NCI-H1105 treated with DMSO at 0.1 percent for 48 hours (cell line): ENCODE measurements at places on chromosomes 12 and 14.

DNA sequence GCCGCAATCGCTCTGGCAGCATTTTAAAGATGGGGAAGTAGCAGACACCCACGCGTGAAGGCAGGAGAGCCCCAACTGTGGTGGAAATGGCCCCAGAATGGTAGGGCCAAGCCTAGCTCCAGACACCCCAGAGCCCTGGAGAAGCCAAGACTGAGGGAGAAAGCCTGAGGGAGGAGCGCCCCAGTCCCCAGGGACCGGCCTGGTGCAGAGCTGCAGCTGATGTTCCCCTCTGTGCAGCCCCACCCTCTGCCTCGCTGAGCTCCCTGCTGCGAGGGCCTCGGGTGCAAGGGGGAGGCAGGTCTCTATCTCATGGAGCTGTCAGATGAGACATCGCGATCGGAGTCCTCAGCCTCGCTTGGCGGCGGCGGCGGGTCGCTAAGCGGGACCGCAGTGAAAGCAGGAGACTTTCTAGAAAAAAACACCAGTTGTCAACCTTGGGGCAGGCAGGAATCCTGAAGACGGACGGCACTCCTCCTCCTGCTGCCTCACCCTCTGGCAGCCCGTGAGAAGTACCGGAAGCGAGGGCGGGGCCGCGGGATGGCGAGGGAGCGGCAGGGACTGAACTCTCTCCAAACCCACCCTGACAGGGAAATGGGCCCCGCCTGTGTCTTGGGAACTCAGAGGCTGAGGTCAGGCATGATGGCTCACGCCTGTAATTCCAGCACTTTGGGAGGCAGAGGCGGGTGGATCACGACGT is 6.0 kb downstream of the GAPDH start:
- peak; percentile 78 for DNase-seq

GRCh38 chr12:125310461-125310860 is 245.2 kb downstream of the AACS start:
- no peak for DNase-seq

DNA sequence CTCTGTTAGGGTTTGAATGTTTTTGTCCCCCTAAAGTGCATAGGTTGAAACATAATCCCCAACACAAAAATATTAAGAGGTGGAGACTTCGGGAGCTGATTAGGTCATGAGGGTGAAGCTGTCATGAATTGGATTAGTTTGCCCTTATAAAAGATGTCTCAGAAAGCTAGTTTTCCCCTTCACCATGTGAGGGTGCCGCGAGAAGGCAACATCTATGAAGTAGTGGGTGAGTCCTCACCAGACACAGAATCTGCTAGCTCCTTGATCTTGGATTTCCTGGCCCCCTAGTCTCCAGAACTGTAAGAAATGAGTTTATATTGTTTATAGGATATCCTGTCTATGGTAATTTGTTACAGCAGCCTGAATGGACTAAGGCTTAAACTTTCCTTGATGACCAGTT is 301.5 kb upstream of the ATP2B1 start:
- DNase-seq: no peak

GRCh38 chr14:26204366-26204727 is 393.5 kb downstream of the NOVA1 start:
- DNase-seq: no peak

DNA sequence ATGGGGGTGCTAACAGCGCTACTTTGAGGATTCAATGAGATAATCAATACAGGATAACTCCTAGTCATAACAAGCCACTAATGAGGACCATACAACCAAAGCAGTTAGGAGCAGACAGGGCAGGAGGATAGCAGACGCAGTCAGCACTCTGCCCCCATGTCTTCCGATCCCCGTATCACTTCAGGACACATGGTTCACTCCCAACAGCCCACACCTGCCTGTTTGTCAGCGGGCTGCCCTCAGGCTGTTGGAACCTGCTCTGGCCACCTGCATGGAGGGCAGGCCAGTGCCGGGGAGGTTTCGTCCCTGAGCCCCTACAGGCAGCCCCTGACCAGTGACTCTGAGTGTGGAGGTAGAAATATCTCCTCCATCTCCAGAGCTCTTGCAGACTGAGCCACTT is 37.1 kb upstream of the LTBP2 start:
- DNase-seq: no peak

DNA sequence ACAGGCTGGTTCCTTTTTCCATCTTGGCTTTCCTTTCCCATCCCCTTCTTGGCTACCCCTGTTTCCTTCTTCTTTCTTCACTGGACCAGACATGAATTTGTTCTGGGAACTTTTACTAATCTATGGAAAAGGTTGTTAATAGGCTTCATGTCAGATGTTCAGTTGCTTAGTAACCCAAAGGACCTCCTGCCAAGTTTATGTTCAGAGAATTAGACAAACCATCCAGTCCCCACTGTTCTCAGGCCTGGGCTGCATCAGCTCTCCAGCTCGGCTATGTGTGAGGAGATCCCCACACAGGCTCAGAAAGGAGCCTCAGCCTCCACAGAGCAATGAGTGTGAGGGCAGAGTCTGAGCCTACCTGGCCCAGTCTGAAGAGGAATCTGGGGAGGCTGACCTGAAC is 78.0 kb downstream of the AKAP6 start:
- no peak for DNase-seq

DNA sequence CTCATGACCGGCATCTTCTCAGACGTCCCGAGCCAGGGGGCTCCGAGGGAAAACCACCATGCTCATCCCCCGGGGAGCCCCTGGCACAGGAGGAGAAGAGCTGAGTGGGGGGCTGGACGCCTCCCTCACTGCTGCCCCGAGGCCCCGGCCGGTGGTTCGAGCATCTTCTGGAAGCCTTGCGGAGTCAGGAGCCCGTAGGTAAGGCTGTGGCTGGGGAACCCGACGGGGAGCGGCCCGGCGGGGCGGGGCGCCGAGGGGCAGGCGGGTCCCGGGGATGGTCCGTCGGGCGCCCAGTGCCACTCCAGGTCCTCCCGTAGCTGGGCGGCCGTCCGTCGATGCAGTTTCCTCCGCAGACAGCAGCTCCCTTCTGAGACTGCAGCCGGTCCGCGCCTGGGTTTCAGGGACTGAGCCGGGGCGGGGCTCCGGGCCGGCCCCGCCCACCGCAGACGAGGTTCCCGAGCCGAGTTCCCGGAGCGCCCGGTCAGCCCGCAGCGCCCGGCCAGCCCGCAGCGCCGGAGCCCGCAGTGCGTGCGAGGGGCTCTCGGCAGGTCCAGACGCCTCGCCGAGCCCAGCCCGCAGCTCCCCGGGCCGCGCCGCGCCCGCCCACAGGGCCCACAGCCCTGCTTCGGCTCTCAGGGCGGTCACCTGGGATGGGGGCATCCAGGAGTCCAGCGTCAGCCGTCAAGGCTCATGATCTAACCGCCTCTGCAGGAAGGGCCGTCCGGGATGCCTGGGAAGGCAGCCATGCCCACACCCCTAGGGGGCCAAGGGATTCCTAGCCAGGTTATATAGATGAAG is at the start of gene PGF:
PGF (minus strand) TSS at position 369 of the 798 bp plus-strand sequence; CDS start at position 14, 355 bp downstream.
- peak; percentile 39 for DNase-seq

GRCh38 chr12:97426492-97427116 is 36.0 kb upstream of the RMST start:
- DNase-seq: no peak

GRCh38 chr12:124736115-124737039 is 127.3 kb downstream of the SCARB1 start:
- DNase-seq: no peak

DNA sequence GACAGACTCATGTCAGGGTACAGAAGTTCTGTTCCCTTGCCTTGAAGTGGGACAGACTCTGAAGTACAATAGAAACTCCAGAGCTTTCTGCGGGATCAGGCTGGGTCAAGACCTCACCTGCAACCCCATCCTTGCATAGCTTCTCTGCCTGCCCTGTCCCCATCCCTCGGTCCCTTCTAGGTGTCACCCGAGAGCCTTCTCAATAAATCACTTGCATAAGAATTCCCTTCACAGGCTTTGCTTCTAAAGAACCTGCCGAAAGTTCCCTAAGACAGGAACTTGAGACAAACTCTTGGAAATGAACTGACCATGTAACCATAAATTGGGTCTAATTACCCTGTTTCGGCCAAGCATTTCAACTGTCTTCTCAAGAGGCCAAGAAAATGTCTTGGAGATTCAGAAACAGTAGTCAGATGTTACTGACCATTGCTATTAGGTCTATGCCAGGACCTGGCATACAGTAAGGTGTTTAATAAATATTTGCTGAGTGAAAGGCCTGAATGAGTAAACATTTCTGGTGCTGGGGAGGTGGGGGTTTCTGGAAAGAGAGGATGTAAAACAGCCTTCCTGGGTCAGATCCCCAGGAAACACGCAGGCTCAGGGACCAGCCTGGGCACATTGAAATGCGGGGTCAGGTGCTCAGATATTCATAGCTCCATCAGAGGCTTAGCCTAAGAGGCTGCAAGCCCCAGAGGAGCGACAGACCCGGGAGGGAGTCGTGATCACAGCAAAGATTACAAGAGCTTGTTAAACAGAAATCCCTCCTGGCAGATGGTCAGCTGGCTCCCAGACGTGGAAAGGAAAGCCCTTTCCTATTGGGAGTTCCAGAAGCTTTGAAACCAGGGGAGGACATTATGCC is 226.2 kb upstream of the LHX5 start:
- DNase-seq: no peak

- no peak for DNase-seq
Observed at GRCh38 chr14:54278087-54278486, 118.7 kb upstream of the CDKN3 start.

GRCh38 chr12:117202556-117202955 is 12.3 kb upstream of the FBXO21 start:
- DNase-seq: no peak

- DNase-seq: no peak
Observed at GRCh38 chr12:112207397-112207924, 82.1 kb downstream of the TRAFD1 start.

DNA sequence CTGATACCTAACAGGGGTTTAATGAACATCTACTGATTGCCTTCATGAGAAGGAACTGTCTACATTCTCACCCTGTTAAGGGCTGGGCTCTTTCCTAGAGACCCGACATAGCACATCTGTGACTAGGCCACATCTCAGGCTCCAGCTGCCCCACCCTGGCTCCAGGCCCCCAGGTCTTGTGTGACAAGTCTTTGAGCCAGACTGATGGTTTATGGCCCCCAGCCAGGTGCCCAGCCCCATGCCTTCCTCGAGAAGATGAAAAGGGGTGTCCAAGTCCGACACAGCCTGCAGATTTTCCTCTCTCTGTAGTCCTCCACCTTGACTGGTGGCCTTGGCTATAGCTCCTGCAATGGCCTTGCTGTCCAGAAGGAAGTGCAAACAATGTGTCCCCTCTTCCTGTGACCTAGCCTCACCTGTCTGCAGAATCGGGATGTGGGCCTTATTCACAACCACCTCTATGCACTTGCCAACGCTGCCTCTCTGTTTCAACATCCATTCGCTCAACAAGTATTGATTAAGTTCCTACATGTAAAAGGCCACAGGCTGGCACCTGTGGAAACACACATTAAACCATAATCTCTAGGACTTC is 4.2 kb downstream of the ACTN1 start:
- DNase-seq: no peak

DNA sequence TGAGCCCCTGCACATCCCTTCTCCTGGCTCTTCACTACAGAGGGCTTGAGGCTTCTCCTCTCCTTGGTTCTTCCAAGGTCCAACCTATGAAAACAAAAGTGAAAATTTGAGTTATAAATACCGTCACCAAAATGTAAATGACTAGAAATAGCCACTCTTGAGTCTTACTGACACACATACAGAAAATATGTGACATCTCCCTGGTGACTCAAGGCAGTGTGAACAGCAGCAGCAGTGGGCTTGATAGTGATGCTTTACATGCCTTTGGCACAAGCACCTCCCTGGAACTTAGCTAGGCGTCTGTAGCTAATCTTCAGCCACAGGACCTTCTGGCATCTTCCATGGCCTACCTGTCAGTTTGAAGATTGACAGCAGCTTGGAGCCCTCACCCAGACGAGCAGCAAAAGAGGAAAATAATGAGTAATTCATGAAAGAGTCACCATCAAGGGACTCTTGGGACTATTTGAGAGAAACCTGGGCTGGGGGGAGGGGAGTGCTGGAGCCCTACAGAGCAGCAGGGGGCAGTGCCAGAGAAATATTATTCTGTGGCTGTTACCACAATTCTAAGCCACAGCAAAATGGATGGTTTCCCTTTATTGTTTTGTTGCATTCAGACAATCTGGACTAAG is 158.0 kb downstream of the KCNK10 start:
- no peak for DNase-seq

DNA sequence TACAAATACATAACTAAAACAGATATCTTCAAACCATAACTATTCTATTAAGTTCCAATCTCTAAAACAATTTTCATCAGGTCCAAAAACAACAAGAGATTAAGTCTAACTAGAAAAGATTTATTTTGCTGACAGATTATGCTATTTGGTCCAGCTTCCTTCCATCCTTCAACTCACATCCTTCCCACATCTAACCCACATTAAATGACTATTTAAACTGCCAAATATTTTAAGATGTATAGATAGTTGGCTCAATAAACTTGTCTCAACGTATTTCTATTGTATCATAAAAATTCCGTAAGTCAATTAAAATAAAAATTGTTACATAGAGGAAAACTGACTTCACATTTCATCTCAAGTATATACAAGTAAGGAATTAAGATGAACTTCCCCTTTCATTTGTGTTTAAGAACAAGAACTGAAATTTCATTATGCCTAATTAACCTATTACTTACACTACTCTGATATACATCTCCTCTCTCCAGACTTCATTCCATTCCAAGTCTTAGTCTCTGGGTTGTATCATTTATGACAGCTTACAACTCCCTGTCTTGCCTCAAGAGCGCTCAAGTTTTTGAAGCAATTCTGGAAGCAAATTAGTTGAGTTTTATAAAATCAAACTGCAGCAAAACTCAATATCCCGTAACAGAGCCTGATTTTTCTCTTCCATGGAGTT is 25.4 kb downstream of the PAWR start:
- DNase-seq: no peak

- DNase-seq: peak; percentile 34
Observed at GRCh38 chr14:82854901-82855300, 1321.2 kb upstream of the SEL1L start.

DNA sequence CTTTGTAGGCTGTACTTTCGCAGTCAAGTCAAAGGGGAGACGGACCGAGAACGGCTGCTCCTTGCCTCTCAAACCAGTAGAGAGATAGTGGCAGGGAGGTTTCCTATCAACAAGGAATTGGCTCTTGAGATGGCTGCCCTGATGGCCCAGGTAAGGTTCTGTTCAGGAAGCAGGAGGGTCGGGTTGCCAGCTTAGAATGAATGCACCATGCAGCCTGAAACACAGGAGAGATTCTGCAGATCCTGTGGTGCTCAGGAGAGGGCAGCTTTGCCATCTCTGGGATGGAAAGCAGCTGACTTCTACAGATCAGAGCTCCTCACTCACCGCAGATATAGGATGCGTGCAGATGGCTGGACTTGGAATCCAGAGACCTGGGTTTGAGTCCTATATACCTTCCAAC is 18.0 kb downstream of the PIGH start:
- DNase-seq: no peak

DNA sequence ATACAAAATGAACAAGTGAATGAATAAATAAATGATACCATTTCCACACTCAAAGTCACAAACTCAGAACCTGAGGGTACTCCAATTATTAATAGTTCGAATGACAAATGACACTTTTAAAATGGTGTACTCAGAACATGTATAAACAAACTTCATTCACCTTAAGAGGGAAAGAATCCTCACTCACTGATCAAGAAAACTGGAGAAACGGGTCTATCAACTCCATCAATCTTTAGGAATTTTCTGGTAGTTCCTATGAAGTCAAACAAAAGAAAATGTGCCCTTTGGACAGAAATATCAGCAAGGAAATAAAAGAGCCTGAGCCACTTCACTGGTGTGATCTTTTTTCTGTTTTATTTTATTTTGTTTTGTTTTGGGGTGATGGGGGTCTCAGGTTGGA is 5.2 kb upstream of the NRDE2 start:
- no peak for DNase-seq

- DNase-seq: no peak
Observed at GRCh38 chr14:106491851-106492250, 965.5 kb downstream of the TMEM121 start.

- DNase-seq: no peak
Observed at GRCh38 chr12:132245521-132246101, 83.8 kb downstream of the GALNT9 start.
